Lower lobe of right lung (tissue), 2 donors: ENCODE measurements at places on chromosomes 2 and 18. TPM values are rescaled to one million over a fixed set of nuclear protein-coding genes. Genes with fewer than 3 reads are reported as not detected.

GRCh38 chr2:148930046-148930775 is 55.2 kb downstream of the KIF5C start:
- H3K27me3 ChIP-seq: no peaks in the 10 kb centered on the region
- peaks cover 5% of the 10 kb centered on the region for H3K4me1 ChIP-seq
- DNase-seq: no peak
- H3K36me3 ChIP-seq: no peaks in the 10 kb centered on the region

GRCh38 chr2:191029280-191029950 is 15.4 kb upstream of the STAT1 start:
- no peaks in the 10 kb centered on the region for H3K36me3 ChIP-seq
- no peaks in the 10 kb centered on the region for H3K27me3 ChIP-seq
- no peak overlapping the region for H3K27ac ChIP-seq
- DNase-seq: no peak
- H3K4me3 ChIP-seq: no peak overlapping the region

DNA sequence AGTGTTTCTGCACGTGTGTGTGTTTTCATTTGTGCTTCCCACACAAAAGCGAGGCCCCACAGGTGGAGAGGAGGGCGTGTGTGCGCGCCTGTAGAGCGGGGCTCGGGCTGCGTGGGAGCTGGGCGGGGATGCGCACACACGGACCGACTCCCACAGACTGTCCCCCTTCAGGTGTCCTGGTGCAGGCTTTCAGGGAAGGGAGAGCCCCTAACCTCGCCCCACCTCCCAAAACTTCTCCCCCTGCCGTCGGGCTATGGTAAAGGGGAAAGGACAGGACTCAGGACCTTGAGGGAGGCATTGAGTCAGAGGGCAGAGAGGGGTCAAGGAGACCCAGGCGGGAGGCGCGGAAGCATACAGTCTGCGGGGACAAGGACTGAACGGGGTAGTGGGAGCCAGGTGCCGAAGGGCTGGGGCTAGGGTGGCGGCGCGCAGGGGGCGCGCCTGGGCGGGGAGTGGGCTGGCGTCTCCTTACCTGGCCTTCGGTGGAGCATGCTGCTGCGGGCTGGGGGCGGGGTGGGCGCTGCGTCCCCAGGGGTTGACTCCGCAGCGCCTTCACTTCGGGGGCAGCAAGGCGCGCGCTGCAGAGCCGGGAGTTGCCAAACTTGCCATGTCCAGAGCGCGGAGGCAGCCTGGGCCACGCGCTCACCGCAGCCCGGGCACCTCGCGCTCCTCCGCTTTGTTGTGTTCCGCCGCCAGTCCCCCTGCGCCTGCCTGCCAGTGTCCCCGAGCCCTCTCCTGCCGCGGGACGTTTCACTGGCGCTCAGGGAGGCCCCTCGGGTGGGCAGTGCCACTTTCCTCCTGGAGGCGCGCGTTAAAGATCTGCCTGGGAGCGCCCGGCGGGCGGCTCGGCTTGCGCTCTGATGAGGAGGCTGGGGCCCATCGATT is 302.0 kb downstream of the NCKAP5 start:
- H3K27ac ChIP-seq: peak overlapping the region; percentile 31
- peaks cover 5% of the 10 kb centered on the region for H3K27me3 ChIP-seq
- H3K4me3 ChIP-seq: peak overlapping the region; percentile 59
- DNase-seq: no peak
- H3K4me1 ChIP-seq: peaks cover 10% of the 10 kb centered on the region
- H3K36me3 ChIP-seq: no peaks in the 10 kb centered on the region

STON1 gene
- 33.4 TPM for total RNA-seq

DNA sequence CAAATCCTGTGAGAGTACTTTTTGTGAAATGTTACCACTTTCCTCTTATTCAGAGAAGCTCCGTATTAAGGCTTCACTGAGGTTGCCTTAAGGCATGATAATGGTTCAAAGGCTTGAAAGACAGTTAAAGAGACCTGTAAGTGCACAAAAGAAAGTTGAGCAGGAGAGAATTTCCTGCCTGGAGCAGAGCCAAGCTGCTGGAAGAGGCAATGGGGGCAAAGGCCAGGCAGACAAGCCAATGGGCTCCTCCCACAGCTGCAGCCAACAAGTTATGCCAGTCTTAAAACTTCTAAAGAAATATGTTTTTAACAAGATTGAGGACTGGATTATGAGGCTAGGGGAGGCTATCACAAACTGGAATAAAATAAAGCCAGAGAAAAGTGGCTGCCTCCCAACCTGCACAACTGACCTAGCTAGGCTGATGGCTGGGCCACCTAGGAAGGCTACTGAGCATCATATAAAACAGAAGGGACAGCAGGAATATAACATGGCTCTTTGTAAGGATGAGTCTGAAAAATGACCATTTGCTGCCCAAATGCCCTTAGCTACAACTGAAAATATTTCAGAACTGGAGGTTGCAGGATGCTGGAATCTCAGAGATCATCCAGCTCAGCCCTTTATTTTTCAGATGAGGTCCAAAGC is 2.1 kb downstream of the IL1B start:
- no peaks in the 10 kb centered on the region for H3K4me1 ChIP-seq
- DNase-seq: no peak
- H3K36me3 ChIP-seq: no peaks in the 10 kb centered on the region
- no peaks in the 10 kb centered on the region for H3K27me3 ChIP-seq
- H3K4me3 ChIP-seq: peak overlapping the region; percentile 39

GRCh38 chr2:158841850-158842249 is 46.7 kb downstream of the DAPL1 start:
- H3K4me3 ChIP-seq: no peak overlapping the region
- no peaks in the 10 kb centered on the region for H3K36me3 ChIP-seq
- no peaks in the 10 kb centered on the region for H3K4me1 ChIP-seq
- no peak overlapping the region for H3K27ac ChIP-seq
- no peak for DNase-seq
- H3K27me3 ChIP-seq: no peaks in the 10 kb centered on the region

DNA sequence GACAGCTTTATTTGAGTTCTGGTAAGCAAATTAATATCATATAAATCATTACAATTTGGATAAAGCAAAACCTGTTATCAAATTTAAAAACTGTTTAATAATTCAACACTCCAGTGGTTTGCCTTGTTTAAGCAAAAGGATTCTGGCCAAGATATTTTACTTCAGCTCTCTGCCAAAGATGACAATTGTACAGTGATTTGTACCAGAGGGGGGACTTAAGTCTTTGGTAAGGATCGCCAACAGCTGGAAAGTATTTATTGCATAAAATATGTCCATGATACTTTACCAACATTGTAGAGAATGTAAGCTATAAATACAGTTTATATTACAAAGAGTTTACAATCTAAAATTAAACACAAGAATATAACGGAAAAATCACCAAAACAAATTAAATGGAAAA is 13.8 kb downstream of the PREPL start:
- no peaks in the 10 kb centered on the region for H3K27me3 ChIP-seq
- peaks cover 8% of the 10 kb centered on the region for H3K4me1 ChIP-seq
- no peak overlapping the region for H3K27ac ChIP-seq
- H3K36me3 ChIP-seq: peaks cover 28% of the 10 kb centered on the region
- DNase-seq: no peak
- no peak overlapping the region for H3K4me3 ChIP-seq

DSG3 gene
- not detected for total RNA-seq

DNA sequence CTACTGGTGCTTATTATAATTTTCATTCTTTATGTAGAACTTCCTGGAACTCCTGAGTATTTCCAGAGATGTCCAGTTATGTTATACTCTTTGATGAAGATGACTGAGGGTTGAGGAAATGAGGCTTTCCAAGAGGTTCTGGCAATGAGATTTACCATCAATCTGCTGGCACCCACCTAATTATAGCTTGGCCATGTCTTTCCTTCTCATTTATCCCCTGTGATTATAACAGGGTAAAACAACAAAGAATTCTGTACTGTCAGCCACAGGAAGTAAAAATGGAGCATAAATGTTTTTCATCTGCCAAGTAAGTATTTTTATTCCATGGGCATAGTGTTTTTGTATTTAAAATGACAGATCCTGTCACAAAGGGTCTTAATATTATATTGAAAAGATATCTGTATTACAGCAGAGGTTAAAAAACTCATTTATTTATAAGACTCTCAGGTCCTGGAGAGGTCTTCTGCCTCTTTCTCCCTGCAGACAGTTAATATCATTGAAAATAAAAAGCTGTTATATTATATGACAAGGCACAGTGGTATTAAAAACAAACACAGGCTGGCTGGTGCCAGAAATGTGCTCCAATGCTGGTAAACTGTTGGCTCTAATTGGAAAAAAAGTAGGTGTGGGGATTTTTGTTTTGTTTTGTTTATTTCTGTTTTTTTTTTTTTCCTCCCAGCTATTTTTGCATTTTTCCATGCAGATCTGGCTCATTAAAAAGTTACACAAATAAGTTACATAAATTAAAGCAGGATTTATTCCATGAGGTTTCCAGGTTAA is 1764.1 kb upstream of the CELF4 start:
- H3K27me3 ChIP-seq: no peaks in the 10 kb centered on the region
- DNase-seq: no peak
- H3K36me3 ChIP-seq: no peaks in the 10 kb centered on the region
- no peak overlapping the region for H3K4me3 ChIP-seq

GRCh38 chr2:101149241-101150192 is 1.7 kb downstream of the TBC1D8 start:
- DNase-seq: no peak
- peak overlapping the region; percentile 75 for H3K4me3 ChIP-seq
- no peaks in the 10 kb centered on the region for H3K36me3 ChIP-seq
- H3K27ac ChIP-seq: peak overlapping the region; percentile 76

DNA sequence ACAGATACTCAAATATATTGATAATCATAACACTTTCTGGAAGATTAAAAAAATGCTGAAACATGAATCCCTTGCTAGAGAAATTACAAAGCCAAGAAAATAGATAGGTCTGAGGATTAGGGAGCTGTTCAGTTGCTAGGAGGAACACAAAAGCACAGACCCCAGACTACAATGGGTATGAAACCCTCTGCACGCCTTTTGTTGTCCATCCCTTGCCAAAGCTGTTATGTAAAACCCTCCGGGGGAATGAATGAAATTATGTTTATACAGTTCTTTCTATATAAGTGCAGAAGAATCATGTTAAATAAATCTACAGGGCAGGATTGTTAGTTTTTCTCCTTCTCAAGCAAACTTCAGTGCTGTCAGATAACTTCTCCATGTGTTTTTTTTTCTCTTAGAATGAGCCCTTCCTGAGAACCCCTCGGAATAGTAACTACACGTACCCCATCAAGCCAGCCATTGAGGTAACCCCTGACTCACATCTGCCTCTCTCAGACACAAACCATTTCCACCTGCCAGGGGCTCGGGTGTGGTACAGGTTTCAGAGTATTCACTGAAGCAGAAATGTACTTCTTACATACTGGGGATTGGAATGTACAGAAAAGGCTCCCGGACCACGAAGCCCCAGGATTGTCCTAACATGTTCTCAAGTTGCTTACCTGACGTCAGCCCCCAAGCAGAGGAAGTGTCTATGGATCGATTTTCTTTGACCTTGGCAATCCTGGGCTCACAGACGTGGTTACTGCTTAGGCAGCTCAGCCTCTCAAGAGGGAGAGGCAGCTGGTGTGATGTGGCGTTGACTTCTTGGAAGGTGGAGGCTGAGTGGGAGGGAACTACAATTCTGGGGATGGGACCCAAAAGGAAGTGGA is 118.0 kb downstream of the PLB1 start:
- H3K27me3 ChIP-seq: no peaks in the 10 kb centered on the region
- H3K4me1 ChIP-seq: peaks cover 7% of the 10 kb centered on the region
- no peaks in the 10 kb centered on the region for H3K36me3 ChIP-seq
- no peak overlapping the region for H3K4me3 ChIP-seq

DNA sequence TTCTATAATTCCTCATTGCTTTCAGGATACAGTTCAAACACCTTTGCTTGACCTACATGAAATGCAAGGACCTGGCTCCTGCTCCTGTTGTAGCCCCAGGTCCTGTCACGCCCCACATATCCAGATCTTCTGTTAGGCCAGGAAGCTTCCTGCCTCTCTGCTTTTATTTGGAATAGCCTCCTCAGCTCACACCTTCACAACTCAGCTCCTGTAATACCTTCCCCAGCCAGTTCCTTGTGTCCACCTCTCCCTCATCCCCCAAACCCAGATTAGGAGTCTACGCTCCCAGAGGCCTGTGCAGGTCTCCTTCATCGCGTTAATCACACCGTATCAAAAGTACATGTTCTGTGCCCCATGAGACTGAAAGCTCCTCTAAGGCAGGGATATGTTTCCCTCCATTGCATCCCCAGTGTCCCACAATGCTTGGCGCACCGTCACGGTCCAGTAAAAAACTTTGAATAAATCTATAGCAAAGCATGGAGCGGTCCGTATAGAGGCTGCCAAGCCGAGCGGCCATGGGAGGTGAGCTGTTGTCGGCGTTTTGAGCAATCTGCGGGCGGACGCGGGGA is 371 bp downstream of the MDH1B start:
- DNase-seq: no peak
- H3K27ac ChIP-seq: peak overlapping the region; percentile 92
- peaks cover 26% of the 10 kb centered on the region for H3K36me3 ChIP-seq
- H3K4me1 ChIP-seq: peaks cover 23% of the 10 kb centered on the region
- H3K27me3 ChIP-seq: no peaks in the 10 kb centered on the region

GRCh38 chr2:169362118-169362893 is at the start of gene LRP2:
Gene LRP2, minus strand, starts transcription at chr2:169362534. Its CDS starts 135 bp downstream, at chr2:169362399.
- peak; percentile 63 for DNase-seq
- H3K4me3 ChIP-seq: peak within 1 kb of the TSS; percentile 63

GRCh38 chr18:48186131-48186766 is 222.9 kb downstream of the ZBTB7C start:
- no peak overlapping the region for H3K4me3 ChIP-seq
- H3K27me3 ChIP-seq: no peaks in the 10 kb centered on the region
- no peak overlapping the region for H3K27ac ChIP-seq
- H3K36me3 ChIP-seq: no peaks in the 10 kb centered on the region
- DNase-seq: no peak
- no peaks in the 10 kb centered on the region for H3K4me1 ChIP-seq

DNA sequence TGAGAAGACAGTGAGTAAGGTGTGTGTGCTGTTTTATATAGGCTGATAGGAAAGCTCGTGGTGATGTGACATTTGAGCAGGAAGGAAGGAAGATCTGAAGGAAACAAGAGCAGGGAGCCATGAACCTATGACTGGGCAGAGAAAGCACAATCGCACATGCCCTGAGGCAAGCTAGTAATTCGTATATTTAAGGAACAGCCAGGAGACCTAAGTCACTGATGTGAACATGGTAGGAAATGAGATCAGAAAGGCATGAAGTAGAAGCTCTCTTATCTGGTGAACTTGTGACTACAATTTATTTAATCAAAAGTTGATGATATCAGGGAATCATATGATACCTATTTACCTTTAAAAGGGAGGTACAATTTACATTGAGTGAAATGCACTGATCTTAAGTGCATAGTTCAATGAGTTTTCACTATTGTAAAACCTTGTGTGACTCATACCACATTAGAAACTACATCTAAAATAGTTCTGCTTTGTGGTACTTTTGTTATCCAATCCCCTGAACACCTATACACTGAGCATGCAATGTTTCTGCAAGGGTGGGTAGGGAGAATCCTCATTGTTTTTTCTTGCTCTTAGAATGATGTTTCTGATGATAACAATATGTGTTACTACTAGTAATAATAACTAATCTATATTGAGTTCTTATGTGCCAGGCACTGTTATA is 67.5 kb downstream of the GALNT13 start:
- H3K36me3 ChIP-seq: no peaks in the 10 kb centered on the region
- DNase-seq: no peak
- H3K4me1 ChIP-seq: no peaks in the 10 kb centered on the region
- no peak overlapping the region for H3K4me3 ChIP-seq
- no peak overlapping the region for H3K27ac ChIP-seq
